ENCODE measurements at places on chromosomes 1 and 21.

GRCh38 chr21:29164323-29164942 lies 34.0 kb downstream of the MAP3K7CL start:
- no peak for DNase-seq

- DNase-seq = no peak
Observed at GRCh38 chr1:3819771-3820200, 23.5 kb upstream of the LRRC47 start.

- DNase-seq = no peak
Observed at GRCh38 chr1:95889400-95889799, 655.4 kb downstream of the RWDD3 start.

DNA sequence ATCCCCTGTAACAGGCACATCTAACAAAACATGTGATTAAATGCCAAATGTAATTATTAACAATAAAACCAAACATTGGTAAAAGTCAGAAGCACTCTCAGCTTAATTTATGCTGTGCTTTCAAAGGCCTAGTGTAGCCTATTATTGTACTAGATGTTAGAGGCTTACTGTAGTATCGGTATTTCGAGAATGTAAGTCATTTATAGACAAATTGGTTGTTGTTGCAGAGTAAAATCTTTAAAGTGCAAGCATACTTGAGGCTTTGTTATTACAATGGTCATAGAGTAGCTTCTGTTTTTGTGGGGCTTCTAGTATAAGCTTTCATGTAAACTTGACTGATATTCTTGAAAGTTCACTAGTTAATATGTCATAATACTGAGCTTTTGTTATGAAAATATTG lies 965.8 kb downstream of the PLA2G4A start:
- no peak for DNase-seq

DNA sequence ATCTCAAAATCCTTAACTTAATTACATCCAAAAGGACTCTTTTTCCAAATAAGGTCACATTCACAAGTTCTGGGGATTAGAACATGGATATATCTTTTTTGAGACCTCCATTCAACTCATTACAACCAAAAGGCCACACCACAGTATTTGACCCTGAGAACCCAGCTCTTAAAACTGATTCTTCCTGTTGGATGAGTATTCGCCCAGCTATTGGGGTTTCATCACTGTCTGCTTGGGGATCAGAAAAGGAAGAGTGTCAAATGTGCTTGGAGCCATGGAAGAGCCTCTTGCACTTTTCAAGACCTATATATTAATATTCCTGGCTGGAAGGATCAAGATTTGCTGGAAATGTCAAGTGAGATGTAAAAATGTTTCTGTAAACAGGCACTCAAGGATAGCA lies 5.4 kb upstream of the TINAGL1 start:
- DNase-seq = no peak

GRCh38 chr1:67677930-67678329 lies 7.1 kb upstream of the GADD45A start:
- no peak for DNase-seq

DNA sequence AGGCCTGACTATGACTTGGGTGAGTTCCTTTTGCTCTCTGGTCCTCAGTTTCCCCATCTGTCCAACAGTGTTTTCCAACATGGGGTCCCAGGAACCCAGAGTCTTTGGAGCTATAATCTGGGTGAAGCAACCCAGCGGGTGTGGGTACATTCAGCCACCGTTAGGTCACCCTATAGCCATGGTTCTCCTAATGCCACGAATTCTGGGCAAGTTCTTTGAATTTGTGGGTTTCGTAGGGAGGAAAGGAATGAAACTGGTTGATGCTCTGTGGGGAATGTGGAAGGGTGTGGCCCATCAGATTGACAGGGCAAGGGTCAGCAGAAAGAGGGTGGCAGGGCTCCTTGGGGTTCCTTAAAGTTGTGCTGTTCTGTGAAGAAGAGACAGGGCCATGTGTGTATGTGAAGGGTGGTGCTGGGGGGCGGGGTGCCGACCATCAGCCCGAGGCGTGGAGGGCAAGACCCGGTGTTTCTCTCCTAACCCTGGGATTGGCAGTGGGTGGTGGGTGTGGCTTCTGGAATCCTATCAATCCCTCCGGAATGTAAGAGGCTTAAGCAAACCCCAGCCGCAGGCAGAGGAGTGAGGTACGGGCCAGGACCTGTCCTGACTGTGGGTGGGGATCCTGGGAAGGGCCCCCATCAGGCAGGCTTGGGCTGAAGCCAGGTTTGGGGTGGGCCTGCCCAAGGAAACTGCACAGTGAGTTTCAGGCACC lies 35.5 kb upstream of the ZNF362 start:
- no peak for DNase-seq

- DNase-seq = no peak
Observed at GRCh38 chr21:26432410-26432809, 140.7 kb downstream of the CYYR1 start.

DNA sequence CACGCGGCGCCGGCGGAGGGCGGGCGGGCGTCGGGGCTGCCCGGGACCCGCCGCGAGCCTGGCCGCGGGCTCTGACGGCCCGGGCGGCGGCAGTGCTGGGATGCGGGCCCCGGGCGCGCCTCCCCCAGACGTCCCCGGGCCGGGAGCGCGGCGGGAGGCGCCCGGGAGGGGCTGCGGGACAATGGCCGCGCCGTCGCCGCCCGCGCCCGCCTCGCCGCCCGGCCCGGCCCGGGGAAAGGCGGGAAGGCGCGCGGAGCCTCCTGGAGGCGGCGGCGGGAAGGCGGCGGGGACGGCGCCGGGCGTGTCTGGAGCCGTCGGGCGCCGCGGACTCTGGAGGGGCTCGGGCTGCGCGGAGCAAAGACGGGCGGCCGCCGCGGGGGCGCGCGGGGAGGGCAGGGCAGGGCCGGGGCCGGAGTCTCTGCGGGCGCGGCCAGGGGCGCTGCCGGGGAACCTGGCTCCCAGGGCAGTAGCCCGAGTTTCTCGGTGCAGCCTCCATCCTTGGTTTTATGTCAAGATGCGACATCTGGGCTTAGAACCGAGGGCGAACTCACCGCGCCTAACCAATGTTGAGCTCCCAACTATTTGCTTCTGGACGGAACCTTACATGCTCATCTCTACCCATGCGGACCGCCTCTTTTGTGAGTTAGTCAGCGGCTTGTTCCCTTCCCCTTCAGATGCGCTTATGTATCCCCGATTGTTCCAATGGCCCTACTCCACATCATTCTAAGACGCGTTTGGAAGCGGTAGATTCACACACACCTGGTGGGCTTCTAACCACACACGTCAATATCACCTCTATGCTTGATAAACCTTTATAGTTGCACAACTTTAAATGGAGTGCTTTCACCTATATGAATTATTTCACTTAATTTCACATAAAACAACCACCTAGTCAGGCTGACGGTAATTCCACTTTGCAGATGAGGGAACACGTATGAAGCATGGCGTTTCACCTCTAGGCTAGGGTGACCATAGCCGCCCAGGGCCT lies 651 bp downstream of the ZBTB8A start:
- DNase-seq = peak; percentile 6

DNA sequence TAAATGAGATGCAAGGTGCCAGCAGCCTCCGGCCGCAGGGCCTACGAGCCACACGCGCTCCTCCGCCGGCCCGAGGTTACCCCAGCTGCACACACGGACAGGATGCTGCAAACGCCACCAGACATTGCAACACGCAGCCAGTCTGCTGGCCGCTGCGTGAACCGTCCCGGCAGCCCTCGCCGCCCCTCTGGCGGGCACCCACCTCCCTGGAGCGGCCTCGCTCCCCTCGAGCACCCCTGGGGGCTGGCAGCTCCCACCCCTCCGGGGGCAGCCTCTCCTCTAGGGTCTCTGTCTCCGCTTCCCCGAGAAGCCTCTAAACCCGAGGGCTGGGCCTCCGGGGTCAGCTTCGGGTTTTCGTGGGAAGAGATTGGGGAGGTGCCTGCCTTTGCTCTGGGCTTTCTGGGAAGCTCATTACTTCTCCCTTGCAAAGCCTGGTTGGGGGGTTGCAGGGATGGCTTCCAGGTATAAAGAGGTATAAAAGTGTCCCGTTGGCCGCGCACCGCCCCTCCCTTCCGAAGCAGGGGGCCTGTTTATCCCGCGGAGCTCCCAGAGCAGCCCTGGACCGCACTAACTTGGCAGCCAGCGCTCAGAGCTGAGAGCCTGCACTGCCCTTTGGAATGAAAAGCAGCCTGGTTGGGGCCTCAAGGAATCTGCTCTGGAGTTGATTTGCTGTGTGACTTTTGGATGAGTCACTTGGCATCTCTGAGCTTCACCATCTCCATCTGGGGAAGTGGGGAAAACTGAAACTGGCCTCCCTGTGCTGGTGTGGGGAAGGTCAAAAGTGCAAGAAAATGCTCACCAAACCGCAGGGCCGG lies 21.8 kb downstream of the DHRS3 start:
- no peak for DNase-seq

- no peak for DNase-seq
Observed at GRCh38 chr1:37458551-37458950, 15.8 kb upstream of the ZC3H12A start.

- peak; percentile 86 for DNase-seq
Observed at GRCh38 chr1:11719313-11720032, 16.5 kb upstream of the AGTRAP start.

DNA sequence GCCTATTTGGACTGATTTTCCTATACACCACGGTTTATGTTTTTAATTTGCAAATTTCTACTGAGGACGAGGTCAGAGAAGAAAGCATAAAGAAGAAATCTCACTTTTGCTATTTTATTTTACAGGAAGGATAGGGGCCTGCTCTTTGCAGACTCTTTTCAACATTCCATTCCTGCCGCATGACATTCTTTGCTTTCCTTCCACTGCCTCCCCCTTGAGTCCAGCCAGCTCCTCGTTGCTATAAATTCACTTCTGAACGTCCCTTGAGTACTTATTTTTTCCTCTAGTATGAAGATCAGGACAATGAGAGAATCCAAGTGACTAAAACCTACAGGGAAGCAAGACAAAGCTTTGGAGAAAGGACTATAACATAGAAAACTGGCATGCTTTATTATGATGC lies 53.4 kb upstream of the PTGFR start:
- DNase-seq = no peak

- peak; percentile 45 for DNase-seq
Observed at GRCh38 chr1:110210604-110211495, 736 bp downstream of the KCNC4 start.

DNA sequence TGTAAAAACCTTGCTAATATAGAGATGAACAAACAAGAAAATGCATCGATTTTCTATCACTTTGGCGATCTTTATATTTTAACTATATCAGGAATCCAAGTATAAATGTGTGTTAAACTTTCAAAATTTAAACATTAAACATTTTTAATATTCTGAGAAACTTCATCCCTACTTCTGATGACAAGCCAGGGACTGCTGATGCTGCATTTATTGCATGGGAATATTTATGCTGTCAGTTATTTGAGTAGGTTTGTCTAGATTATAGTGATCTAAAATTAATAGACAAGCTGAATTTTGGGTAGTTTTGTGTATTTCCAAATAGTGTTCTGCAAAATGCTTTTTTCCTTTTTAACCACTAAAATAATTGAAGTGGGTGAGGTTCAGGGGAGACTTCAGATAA lies 175.3 kb downstream of the LEPR start:
- DNase-seq = no peak

- no peak for DNase-seq
Observed at GRCh38 chr21:20396798-20397197, 601.4 kb upstream of the NCAM2 start.

DNA sequence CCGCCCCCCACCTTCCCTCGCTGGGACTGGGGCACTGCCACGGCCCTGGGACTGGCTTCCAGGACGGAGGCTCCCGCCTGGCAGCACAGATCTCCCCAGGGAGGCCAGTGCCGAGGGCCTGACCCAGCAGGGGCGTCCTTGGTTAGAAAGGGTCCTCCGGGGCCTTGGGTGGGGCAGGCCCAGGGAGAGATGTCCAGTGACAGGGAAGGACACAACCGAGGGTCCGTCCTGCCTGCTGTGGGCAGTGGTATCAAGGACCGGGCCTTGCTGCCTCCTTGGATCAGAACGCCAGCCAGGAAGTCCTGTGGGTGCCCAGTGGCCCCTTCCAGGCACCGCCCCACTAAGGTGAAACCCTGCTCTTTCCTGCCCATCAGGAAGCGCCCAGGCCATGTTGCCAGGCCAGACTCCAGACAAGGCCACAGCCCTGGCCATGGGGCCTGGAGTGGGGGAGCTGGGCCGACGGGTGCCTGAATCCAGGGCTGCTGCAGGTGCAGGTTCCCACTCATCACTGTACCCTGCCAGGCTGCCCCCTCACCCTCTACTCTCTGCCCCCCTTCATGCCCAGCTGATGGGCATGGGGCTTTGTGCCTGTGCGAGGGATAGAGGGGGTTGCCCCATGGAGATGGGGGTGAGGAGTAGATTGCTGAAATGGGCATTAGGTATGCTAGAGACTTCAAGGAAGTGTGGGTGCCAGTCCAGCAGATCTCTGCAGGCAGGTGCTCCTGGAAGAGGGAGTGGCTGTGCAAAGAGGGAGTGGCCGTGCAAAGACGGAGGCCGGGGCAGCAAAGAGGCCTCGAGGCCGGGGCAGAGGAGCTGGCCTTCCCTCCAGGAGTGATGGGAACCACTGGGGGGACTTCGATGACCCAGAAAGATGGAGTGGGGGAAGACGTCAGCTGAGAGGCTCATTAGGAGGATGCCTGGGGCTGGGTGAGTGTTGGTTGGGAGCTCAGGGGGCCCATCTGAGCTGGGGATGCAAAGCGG lies 2.2 kb upstream of the PRKCZ start:
- DNase-seq = no peak

DNA sequence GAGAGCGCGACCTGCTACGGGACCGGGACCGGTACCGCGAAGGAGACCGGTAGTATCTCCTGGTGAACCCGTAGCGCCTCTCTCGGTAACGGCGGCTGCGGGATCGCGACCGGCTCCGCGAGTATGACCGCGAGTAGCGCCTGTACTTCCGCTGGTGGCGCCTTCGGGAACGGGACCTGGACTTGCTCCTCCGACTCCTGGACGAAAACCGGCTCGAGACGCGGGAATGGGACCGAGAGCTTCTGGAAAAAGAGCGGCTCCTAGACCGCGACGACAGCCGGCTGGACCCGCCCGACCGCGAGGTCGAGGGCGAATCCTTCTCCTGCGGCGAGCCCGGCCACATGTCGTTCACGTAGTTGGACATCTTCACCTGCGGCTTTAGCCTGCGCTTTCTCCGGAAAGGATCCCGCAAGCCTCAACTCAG lies 642 bp downstream of the RSRP1 start:
- DNase-seq = peak; percentile 22

- DNase-seq = no peak
Observed at GRCh38 chr1:23646091-23646490, 45.5 kb upstream of the RPL11 start.
